ENCODE measurements at places on chromosomes 3 and 15. TPM values are rescaled to one million over a fixed set of nuclear protein-coding genes. Genes with fewer than 3 reads are reported as not detected.

- no peak for DNase-seq
Observed at GRCh38 chr3:56373386-56373785, 94.9 kb downstream of the ERC2 start.

DNA sequence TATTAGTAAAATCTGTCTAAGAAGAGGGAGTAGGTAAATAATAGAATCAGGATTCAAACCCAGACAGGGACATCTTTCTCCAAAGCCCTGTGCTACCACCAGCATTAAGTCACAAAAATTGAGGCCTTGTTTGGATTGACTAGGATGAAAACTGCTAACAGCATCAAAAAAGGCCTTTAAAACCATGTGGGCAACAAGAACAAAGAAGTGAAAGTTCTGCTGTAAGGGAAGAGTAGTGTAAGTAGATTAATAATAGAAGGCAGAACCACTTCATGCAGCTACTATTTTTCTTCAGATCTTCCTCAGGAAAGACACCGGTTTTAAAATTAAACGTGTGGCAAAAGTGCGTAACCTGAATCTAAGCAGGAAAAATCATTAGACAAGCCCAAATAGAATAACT lies 15.3 kb upstream of the KBTBD12 start:
- no peak for DNase-seq

DNA sequence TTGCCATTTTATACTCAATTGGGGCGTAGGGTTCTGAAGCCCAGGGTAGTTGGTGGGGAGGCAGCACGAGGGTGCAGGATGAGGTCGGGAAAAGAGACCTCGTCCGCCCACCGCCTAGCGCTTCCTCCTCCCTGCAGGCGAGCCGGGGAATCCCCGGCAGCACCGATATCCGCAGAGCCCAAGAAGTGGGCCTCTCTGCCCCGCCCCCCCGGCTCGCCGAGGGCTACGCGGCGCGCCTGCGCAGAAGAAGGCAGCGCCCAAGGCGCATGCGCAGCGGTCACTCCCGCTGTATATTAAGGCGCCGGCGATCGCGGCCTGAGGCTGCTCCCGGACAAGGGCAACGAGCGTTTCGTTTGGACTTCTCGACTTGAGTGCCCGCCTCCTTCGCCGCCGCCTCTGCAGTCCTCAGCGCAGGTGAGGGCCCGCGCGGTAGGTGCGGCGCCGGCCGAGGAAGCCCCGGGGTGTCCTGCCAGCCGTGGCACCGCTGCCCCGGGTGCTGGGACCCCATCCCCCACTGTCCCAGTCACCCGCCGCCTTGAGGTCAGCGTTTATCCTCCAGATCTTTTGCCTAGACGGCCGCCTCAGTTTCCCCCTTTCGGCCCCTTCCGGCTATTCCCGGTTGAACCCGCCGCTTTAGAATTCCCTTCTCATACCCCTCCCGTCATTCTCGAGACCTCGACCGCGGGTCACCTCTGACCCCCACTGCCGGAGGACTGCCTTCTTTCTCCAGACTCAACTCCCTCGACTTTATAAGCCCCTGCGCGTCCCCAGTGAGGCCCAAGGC lies at the start of gene ALAS1:
ALAS1 (plus strand) TSS at position 319 of the 784 bp plus-strand sequence. CDS start 1,082 bp downstream, outside the sequence.
- peak; percentile 92 for DNase-seq

DNA sequence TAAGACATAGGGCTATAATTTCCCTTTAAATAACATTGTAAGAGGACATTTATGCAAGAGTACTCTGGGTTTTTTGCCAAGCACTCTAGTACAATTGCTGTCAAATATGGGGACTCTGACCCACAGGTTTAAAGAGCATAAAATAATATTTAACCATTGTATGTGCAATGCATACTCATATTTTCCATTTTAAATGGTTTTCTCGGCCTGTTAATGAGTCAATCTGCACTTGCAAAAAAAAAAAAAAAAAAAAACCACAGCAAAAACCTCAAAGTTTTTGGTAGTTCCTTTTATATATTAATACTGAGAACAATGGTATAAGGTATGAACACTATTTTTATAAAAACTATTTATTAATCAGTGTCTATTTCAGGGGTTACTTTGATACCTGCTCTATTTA lies 304.0 kb upstream of the CBLB start:
- peak; percentile 50 for DNase-seq

DNA sequence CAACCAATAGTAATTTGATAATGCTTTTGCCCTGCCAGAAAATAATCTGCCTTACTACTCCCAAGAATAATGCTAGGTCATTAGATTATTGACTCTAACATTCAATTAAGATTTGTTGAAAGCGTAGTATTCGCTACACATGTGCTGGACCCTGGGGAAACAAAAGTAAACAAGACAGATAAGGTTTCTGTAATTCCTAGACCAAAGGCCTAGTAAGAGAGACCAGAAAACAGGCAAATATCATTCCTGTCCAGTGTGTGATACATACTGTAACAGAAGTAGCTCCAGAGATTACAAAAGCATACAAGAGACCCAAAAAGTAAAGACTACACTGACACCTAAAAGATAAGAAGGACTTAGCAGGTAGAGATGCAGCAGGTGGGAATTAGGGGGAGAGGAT lies 60.8 kb downstream of the PLOD2 start:
- no peak for DNase-seq

GRCh38 chr3:129606636-129607390 lies at the start of gene PLXND1:
Gene PLXND1 (minus strand): TSS chr3:129606676. CDS start chr3:129606639, 37 bp downstream.
- DNase-seq = no peak

DNA sequence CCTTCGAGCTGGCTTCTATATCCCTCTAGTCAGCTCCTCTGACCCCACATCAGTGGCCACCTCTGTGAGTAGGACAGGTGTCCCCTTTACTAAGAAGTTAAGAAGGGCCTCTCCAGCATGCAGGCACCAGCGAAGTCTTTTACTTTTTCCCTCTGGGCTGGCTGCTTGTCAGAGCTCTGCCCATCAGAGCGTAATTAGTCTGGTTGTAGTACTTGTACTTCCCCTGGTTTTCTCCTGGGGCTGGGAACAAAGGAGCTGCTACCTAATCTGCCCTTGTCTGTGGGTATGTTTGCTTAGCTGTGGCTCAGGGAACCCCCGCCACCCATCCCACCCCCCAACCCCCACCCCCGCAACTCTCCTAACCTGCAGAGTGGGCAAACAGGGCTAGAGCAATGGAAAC lies 27.4 kb upstream of the ALPK3 start:
- DNase-seq = no peak

GRCh38 chr3:185646382-185647133 lies 60.5 kb downstream of the SENP2 start:
- no peak for DNase-seq

DNA sequence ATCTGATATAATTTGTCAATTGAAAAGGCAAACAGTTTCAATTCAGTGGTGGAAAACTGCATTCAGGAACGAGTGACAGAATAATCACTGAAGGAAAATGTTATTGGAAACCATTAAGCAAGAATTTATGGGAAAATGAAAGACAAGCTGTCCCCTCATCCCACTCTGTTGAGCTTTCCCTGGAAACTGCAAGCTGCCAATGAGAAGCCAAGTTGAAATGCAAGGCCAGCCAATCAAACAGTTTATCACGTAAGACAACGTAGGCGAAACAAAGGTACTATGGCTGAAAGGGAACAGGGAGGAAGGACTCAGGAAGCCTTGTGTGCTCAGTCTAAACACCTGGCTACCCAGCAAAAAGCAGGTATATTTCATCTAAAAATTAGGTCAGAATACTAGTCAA lies 187.9 kb upstream of the ATP10A start:
- DNase-seq = no peak

DNA sequence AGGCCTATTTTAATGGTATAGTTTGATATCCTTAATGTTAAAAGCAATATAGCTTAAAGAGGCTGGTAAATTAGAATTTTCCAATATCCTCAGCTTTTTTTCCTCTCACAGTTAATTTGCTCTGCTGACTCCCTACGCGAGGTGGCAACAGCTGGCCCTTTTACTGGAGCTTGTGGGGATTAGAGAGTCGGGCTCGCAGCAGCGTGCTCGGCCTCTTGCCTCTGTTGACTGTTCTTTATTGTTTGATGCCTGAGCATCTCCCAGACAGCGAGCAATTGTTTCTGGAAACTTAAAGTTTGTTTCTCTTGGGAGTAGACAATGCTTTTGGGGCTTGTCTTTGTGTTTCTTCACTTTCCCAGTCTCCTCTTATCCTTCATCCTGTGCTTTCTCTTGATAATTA lies 80.8 kb downstream of the OPA1 start:
- no peak for DNase-seq

GRCh38 chr3:134597390-134597970 lies 53.3 kb downstream of the KY start:
- no peak for DNase-seq

Gene SCAANT1
- not detected for total RNA-seq

Gene JMJD7
- 38.3 TPM for total RNA-seq

Gene CADPS
- total RNA-seq = not detected

Gene PARP3
- total RNA-seq = 6.7 TPM

Gene PRSS50
- not detected for total RNA-seq

Gene NR1I2
- not detected for total RNA-seq

Gene ELL3
- 1.1 TPM for total RNA-seq

Gene CFAP100
- total RNA-seq = not detected

Gene CYP1A2
- total RNA-seq = not detected

Gene ITIH1
- not detected for total RNA-seq

Gene PLA2G4D
- not detected for total RNA-seq

Gene ACVR2B
- total RNA-seq = 3.0 TPM

Gene TMEM115
- total RNA-seq = 15.2 TPM

Gene AHSG
- total RNA-seq = not detected

Gene PDZRN3
- not detected for total RNA-seq

Gene IRAK2
- total RNA-seq = 1.7 TPM

Gene AADACL2
- not detected for total RNA-seq
